GM23248 (cell line): ENCODE measurements at places on chromosomes 12 and 14.

DNA sequence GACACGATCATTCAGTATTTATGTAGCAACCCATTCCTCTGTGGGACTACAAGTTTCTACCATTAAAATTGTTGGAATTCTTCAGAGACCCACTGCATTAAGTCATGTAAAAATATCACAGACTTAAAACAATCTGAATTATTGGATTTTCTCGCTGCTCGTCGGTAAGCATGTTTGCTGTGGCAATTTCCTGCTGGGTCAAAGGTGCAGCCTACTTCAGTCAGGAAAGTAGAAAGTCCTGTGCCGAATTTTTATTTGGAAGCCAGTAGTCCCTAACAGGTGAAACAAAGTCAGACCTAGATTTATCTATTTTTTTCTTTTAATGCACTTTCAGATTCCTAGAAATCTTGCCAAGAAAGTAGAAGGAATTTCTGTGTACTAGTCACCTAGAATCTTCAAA lies 110.4 kb upstream of the MYL2 start:
- no peaks in the 10 kb centered on the region for H3K4me1 ChIP-seq
- no peak for DNase-seq
- peaks cover 76% of the 10 kb centered on the region for H3K27me3 ChIP-seq
- H3K36me3 ChIP-seq: no peaks in the 10 kb centered on the region
- H3K4me3 ChIP-seq: no peak overlapping the region
- no peak overlapping the region for H3K27ac ChIP-seq

DNA sequence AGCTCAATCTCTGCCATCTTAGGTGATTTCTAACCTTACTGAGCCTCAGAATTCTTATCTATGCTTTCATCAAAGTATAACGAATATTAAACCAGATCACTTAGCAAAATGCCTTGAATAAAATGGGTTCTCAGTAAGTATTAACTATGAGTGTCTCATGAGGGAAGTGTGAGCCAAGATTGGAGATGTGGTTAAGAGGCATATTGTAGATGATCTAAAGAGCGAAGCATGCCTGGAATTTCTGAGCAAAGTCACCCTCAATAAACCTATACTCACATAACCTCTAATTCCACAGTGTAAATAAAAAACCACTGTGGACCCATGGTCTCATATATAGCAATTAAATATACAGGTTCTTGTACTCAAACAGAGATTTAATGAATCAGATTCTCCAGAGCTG lies 193.1 kb upstream of the FSCB start:
- H3K27me3 ChIP-seq: no peaks in the 10 kb centered on the region
- H3K4me1 ChIP-seq: no peaks in the 10 kb centered on the region
- DNase-seq: no peak
- no peak overlapping the region for H3K4me3 ChIP-seq
- H3K27ac ChIP-seq: no peak overlapping the region

DNA sequence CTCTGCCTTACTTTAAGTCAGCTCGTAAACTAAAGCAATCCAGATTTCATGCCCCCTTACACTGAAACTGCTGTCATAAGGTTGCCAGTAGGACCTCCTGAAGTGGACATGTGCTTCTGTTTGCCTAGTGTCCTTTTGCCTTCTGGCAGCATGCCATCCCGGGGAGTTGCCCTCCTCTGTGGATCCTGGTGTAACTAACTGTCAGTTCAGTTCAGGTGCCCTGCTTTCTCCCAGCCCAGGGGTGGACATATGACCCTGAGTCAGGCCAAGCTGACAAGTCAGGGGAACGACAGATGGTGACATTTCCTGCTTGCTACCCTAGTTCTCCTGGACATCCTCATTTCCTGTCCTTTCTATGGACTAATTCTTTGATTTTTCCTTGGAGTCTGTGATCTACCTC lies 25.6 kb downstream of the AKAP6 start:
- no peaks in the 10 kb centered on the region for H3K36me3 ChIP-seq
- H3K4me3 ChIP-seq: no peak overlapping the region
- DNase-seq: no peak
- no peaks in the 10 kb centered on the region for H3K27me3 ChIP-seq

DNA sequence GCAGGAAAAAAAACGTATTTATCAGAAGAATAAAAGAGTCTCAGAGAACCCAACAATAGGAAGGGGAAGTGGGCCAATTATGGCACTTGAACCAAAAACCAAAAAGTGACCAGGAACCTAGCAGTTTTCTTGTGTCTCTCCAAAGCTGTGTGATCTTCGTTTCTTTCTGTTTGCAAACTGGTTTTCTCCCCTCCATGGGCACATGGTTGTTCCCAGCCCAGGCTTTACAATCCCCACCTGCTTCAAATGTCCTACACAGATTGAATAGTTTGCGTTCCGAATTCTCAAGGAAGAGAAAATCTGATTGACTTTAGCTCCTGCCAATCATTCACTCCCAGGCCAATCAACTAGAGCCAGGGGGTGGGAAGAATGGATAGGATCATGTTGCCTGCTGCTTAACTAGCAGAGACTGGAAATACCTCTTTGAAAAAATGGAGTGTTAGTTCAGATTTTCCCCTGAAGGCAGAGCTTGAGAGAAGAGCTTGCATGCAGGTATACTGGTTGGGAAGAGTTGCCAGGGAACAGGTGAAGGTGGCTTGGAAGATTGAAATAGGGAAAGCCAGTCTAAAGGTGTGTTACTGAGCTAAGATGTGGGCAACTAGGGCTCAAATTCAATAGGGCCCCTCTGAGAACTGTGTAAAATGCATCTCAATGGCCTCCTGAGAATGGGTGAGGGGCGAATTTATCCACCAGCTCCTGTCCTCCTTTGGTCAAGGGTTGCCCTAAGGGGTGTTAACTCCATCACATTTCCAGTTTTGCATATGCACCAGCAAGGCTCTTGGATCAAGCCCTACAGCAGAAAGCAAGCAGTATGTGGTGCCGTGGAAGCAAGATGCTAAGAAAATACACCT lies 106.4 kb upstream of the SRRM4 start:
- no peaks in the 10 kb centered on the region for H3K27me3 ChIP-seq
- H3K4me3 ChIP-seq: no peak overlapping the region
- no peaks in the 10 kb centered on the region for H3K4me1 ChIP-seq
- H3K27ac ChIP-seq: no peak overlapping the region
- no peak for DNase-seq
